ENCODE measurements at places on chromosomes 3 and 15.

- DNase-seq: no peak
Observed at GRCh38 chr3:44128057-44128775, 113.5 kb upstream of the TOPAZ1 start.

- no peak for DNase-seq
Observed at GRCh38 chr3:186453531-186453930, 90.6 kb downstream of the CRYGS start.

GRCh38 chr15:81384891-81385720, 11.1 kb upstream of the TMC3 start:
- no peak for DNase-seq

GRCh38 chr3:153657046-153657445, 464.1 kb upstream of the ARHGEF26 start:
- DNase-seq: no peak

GRCh38 chr3:62255758-62256157, 117.6 kb downstream of the FEZF2 start:
- DNase-seq: no peak

- DNase-seq: no peak
Observed at GRCh38 chr15:67175643-67176071, 78.8 kb downstream of the AAGAB start.

DNA sequence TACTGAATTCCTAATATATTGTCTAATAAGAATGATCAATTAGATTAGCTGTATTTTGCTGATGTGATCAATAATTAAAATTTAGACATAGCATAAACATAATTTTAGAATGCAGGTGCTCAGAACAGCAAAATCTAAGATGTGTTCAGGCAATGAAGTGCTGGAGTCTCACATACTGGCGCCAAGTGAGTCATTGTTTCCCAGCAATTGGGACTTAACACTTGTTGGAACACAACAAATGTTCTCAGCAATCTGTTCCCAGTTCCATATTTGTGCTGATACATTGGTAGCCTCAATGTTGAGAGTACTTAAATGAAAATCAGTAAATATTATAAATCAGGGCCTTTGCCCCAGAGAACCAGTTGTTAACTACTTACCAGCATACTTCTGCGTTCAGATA, 619.0 kb downstream of the ROBO1 start:
- no peak for DNase-seq

- DNase-seq: no peak
Observed at GRCh38 chr15:73139041-73139743, 86.9 kb downstream of the NEO1 start.

GRCh38 chr3:55480911-55481743, 6.0 kb downstream of the WNT5A start:
- DNase-seq: no peak

- DNase-seq: no peak
Observed at GRCh38 chr3:14117468-14118399, 6.9 kb downstream of the CHCHD4 start.

GRCh38 chr15:92606126-92606835, 49.3 kb downstream of the FAM174B start:
- DNase-seq: no peak

- no peak for DNase-seq
Observed at GRCh38 chr3:174822320-174822719, 36.8 kb upstream of the NAALADL2 start.

- no peak for DNase-seq
Observed at GRCh38 chr15:37847776-37848175, 86.7 kb upstream of the TMCO5A start.

DNA sequence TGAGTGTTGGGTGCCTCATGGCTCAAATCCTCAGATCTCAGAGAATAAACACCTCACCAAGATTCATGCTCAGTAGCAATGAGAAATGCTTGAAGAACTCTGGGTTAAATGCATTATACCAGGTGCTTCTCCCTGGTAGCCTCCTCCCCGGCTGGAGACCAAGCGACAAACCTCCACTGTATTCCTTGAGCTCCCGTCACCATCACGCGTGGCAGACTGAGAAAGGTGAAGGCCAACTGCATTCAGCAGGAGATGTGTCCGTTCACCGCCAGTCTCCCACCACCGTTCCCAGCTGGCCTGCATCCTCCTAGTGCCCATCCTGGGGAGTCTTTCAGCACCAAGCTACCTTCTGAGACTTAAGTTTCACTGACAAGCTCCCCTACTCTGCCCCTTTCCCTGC, 7.5 kb downstream of the CSTA start:
- DNase-seq: no peak

DNA sequence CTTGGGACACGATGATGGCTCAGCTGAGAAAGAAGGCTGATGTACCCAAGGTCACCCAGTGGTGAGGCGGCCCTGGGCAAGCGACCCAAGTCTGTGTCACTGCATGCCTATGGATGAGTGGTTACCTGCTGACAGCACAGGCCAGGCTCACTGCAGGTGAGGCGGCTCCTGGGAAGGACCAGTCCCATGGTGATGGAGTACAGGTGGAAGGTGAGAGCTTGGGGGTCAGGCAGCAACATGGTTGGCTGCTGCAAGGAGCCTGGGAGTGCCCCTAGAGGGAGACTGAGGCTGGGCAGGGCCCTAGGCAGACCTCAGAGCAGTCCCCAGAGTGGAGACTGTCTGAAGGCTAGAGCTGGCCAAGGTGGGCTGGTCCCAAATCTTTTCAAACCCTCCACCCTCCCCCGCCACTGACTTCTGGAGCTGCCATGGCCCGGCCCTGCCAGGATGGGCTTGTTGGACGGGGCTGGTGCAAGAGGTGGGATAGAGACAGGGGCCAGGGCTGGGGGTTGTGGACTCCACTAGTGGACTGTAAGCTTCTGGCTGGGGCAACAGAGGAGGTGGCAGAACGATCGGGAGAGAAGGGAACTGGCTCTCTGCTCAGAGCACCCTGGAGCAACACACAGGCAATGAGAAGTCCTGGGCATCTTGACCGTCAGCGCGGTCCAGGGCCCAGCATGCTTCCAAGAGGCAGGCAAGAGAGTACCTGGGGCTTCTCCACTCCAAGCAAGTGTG, 72.5 kb upstream of the SLC6A11 start:
- DNase-seq: no peak

- no peak for DNase-seq
Observed at GRCh38 chr3:9613056-9613748, 36.1 kb upstream of the MTMR14 start.

DNA sequence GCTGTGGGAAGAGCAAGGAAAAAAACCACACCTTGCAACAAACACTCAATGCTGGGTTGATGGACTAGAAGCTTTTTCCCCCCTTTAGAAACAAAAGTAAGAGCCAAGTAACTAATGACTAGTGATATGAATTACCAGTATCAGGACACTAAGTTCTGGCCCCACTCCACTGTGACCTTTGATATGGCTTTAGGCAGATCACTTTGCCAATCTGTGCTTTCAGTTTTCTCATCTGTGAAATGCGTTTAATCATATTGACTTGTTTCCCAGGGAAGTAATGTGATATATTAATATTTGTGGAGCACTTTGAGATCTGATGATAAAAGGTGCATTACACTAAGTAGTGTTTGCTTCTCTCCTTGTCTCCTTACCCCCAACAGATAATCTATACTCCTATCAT, 319.3 kb upstream of the SATB1 start:
- DNase-seq: no peak

GRCh38 chr3:139416275-139416674, 26.8 kb upstream of the COPB2 start:
- DNase-seq: no peak

DNA sequence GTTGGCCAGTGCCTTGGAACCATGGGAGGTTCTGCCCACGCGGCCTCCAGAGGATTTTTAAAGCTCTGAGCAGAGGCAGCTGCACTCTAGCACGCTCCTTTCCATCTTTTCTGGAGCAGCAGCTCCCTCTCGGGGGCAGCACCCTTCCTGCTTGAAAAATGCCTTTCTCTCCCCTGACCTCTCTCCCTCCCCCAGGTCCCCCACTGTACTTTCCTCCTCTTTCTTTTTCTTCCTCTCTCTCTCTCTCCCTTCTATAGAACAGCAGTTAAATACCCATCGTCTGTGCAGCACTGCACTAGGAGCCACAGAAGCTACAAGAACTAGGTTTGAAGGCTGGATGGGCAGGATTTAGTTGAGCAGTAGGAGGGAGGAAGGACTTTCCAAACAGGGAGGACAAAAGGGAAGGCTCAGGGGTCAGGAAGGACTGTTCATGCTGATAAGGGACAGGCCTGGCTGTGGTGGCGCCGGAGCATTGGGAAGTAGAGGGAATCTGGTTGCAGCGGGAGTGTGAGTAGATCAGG, 4.4 kb downstream of the ALPK3 start:
- DNase-seq: no peak

- no peak for DNase-seq
Observed at GRCh38 chr3:64299206-64299605, 73.9 kb upstream of the PRICKLE2 start.

DNA sequence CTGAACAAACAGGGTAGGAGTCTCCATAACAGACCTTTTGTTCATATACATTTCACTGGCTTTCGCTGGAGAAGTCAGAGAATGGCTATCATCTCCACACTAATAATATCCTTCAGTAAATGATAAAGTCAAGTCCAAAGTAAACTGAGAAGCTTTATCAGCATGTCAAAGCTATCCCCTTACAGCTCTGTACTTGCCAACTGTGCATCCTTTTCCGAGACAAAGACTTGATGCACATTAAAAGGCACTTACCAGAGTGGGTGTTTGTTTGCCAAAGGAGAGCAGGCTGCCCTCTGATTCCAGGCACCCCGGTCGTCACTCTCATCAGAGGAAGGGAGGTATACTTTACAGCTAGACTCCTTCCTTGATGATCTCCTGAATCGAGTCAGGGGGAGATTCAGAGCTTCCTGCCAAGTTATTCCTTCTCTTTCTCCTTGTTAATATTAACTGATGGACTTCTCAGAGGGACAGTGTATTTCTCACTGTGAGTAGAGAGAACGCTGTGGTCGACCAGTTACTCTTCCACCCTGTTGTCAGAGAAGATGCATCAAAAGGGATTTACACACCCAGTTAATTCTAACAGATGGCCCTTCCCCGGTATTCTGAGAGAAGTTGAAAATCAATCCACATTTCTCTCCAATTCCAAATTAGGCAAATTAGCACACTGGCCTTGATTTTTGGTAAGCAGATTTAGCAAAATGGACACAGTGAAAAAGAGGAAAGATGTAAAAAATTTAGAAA, 504.7 kb upstream of the NR2F2 start:
- no peak for DNase-seq

DNA sequence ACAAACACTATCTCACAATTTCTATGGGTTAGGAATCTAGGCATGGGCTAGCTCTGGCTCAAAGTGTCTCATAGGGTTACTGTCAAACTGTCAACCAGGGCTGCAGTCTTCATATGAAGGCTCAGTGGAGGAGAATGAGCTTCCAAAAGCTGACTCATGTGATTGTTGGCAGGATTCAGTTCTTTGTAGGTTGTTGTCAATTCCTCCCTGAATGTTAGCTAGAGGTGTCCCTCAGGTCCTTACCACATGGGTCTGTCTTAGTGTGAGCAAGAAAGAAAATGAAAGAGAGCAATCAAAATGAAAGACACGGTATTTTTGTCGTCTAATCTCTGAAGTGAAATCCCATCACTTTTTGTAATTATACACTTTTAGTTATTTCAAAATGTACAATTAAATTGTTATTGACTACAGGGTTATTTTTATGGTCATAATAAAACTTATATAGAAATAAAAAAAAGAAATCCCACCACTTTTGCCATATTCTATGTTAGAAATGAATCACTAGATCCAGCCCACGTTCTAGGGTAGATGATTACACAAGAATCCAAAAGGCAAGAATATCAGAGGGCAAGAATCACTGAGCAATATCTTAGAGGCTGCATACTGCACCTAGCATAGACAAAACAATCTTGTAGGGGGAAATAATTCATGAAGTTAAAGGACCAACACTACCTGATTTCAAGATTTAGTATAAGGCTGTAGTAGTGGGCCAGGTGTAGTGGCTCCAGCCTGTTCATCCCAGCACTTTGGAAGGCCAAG, 8.4 kb downstream of the ACSBG1 start:
- DNase-seq: no peak

DNA sequence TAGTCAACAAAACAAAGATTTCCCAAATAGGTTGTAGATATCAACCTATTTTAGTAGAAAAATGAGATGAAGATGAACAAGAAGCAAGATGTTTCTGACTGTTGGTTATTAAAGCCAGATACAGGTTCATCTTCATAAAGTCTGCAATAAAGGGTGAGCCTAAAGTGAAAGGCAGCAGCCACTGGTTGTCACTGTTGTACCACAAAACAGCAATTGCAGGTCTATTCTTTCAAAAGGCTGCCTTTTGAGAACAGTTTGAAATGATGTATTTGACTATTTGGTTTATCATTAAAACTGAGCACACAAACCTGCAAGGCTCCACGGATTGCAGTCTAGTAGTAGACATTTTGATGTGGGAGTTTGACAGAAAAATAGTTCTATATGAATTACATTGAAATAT, 543.4 kb downstream of the GBE1 start:
- DNase-seq: no peak

- no peak for DNase-seq
Observed at GRCh38 chr15:50119063-50120040, at the start of gene ATP8B4. Gene ATP8B4 (minus strand): TSS chr15:50119233. CDS start chr15:50106966, 12,267 bp downstream.

- no peak for DNase-seq
Observed at GRCh38 chr15:97196048-97197014, 764.2 kb upstream of the ARRDC4 start.

DNA sequence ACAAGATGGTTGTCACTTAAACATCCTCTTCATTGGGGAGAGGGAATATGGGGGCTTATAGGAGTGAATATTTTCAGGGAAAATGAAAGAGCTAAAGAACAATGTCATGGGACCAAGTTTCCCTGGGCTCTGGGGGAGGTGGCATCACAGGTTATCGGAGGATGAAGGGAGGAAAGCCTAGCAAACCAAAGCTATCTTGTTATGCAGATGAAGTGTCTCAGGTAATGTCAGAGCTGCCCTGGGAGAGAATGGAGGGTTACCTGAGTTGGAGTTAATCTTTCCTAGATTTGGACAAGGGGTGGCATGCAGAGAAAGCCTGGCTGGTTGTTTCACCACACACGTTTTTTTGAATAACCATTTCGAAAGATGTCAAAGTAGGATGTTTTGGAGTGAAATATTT, 308.1 kb upstream of the ATP10A start:
- no peak for DNase-seq

- DNase-seq: no peak
Observed at GRCh38 chr3:23116081-23116837, 86.9 kb upstream of the UBE2E2 start.

DNA sequence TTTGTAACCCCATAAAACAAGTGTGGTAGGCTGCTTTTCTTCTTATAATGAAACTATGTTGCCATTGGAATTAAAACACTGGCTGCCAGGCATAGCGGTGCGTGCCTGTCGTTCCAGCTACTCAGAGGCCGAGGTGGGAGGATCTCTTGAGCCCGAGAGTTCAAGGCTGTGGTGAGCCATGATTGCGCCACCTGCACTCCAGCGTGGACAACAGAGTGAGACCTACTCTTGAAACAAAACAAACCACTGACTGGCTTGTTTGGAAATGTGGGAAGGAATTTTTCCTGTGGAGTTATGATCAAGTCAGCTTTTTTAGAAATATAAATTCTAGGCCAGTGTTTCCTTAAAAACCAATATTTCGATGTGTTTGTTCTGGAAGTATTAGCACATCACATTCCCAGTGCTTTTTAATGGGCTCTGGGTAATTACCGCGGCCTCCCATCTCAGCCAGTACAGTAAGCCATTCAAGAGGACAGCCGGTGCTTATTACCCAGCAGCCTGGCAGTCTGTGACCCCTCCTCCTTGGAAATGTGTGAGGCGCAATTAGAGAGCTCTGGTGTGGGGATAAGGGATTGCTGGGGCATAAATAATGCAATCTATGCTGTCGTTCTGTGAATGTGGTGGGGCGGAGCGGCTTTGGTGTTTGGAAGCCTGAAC, 58.3 kb upstream of the TRAK1 start:
- DNase-seq: peak; percentile 75

Data from smooth muscle cell of the brain vasculature (primary cell).